ENCODE measurements at places on chromosomes 12 and 14. TPM values are rescaled to one million over a fixed set of nuclear protein-coding genes. Genes with fewer than 3 reads are reported as not detected.

Gene C3AR1
- total RNA-seq = 2.0 TPM

Gene ENDOU
- not detected for total RNA-seq

Gene GARIN6
- total RNA-seq = not detected

Gene OVCH1
- not detected for total RNA-seq

Gene TEX52
- not detected for total RNA-seq

Gene CCDC184
- 0.72 TPM for total RNA-seq

Gene C14orf39
- total RNA-seq = not detected

Gene CCDC38
- 0.46 TPM for total RNA-seq

Gene PLEKHG3
- 5.0 TPM for total RNA-seq

Gene FOXN4
- not detected for total RNA-seq

Gene KRT79
- total RNA-seq = not detected

Gene SMCO2
- total RNA-seq = not detected
